Esophagus squamous epithelium (tissue), 5 donors: ENCODE measurements at places on chromosomes 2 and 18. TPM values are rescaled to one million over a fixed set of nuclear protein-coding genes. Genes with fewer than 3 reads are reported as not detected.
A peak's percentile ranks its signal among the peaks of the same experiment; 100 is the strongest.

- H3K36me3 ChIP-seq: no peaks in the 10 kb centered on the region
- no peaks in the 10 kb centered on the region for H3K27me3 ChIP-seq
- no peak for DNase-seq
- H3K27ac ChIP-seq: peak overlapping the region; percentile 94
Observed at GRCh38 chr2:61471905-61472805, 1.3 kb upstream of the USP34 start.

DNA sequence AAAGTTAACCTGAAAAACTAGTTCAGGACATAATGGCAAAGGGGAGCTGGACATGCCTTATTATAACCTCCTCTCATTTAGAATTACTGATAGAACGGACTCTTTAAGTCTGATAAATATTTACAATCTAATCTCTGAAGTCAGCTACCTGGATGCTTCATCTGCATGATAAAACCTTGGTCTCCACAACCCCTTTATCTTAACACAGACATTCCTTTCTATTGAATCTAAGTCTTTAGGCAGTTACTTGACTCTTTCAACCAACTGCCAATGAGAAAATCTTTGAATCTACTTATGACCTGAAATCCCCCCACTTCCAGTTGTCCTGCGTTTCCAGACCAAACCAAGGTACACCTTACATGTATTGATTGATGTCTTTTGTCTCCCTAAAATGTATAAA is 191.2 kb upstream of the LRRTM4 start:
- H3K27ac ChIP-seq: no peak overlapping the region
- H3K4me3 ChIP-seq: no peak overlapping the region
- H3K27me3 ChIP-seq: no peaks in the 10 kb centered on the region

- H3K27me3 ChIP-seq: no peaks in the 10 kb centered on the region
- no peaks in the 10 kb centered on the region for H3K36me3 ChIP-seq
- no peak overlapping the region for H3K27ac ChIP-seq
- H3K4me3 ChIP-seq: no peak overlapping the region
Observed at GRCh38 chr2:126834006-126834659, 64.6 kb upstream of the TEX51 start.

Gene ASB18
- total RNA-seq: not detected

DNA sequence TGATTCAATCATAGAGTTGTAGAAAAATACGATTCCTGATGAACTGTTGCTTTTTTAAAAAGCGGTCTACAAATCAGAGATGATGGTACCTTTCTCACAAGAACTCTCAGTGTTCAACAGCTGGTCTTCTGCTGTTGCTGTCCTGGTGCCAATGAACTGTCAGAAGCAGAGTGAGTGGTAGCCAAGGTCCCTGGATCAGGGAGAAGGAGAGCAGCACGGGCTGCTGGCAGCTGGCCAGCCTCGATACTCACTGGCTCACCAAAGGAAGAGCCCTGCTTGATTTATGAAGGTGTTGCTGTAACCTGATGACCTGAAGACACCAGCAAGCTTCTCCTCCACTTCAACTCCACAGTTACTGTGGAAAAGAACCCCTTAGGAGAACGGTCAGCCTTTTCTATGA is 300.8 kb upstream of the SOX11 start:
- H3K4me1 ChIP-seq: no peaks in the 10 kb centered on the region
- no peak overlapping the region for H3K4me3 ChIP-seq
- DNase-seq: no peak
- H3K27ac ChIP-seq: no peak overlapping the region

DNA sequence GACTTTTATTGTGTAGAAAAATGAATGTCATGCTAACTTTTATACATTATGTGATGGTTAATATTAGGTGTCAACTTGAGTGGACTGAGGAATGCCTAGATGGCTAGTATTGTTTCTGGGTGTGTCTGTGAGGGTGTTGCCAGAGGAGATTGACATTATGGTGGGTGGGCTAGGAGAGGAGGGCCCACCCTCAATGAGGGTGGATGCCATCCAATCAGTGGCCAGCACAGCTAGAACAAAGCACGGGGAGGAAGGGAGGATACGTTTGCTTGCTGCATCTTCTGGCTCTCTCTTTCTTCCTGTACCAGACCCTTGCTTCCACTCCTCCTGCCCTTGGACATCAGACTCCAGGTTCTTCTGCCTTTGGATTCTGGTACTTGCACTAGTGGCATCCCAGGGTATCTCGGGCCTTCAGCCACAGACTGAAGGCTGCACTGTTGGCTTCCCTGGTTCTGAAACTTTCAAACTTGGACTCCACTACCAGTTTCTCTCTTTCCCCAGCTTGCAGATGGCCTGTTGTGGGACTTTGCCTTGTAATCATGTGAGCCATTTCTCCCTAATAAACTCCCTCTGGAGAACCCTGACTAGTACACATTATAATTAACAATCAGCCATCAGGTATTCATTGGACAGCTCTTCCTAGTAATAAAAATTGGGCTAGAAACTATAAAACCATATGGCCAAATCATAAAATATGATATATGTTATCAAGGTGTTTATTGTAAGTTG is 31.7 kb upstream of the ZCCHC2 start:
- DNase-seq: no peak
- no peaks in the 10 kb centered on the region for H3K27me3 ChIP-seq
- no peak overlapping the region for H3K27ac ChIP-seq
- H3K36me3 ChIP-seq: no peaks in the 10 kb centered on the region
- no peak overlapping the region for H3K4me3 ChIP-seq

Gene NCOA1
- total RNA-seq: 31.6 TPM

- DNase-seq: no peak
- no peaks in the 10 kb centered on the region for H3K27me3 ChIP-seq
- no peaks in the 10 kb centered on the region for H3K36me3 ChIP-seq
- H3K27ac ChIP-seq: no peak overlapping the region
Observed at GRCh38 chr2:67994716-67995115, 68.1 kb downstream of the C1D start.

Gene DHRS9
- total RNA-seq: 13.2 TPM

DNA sequence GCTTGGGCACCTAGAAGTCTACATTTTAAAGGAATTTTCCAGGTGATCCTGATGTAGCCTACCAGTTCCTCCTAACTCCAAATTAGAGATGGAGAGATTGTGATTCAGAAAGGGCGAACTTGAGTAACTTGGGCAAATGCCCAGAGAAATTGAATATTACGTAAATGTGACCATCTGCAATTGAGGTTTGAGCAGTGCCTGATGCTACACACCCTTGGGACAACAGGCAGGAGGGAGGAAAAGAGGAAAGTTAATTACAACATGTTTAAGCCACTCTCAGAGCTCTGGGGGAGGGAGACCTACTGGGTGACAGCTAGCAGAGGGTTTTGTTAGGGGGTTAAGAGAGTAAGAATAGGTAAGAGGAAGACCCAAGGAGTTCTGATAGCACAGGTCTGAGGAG is 208.9 kb downstream of the LPIN1 start:
- no peak for DNase-seq
- no peak overlapping the region for H3K4me3 ChIP-seq
- peaks cover 10% of the 10 kb centered on the region for H3K27me3 ChIP-seq
- H3K27ac ChIP-seq: no peak overlapping the region

- no peak overlapping the region for H3K27ac ChIP-seq
- no peaks in the 10 kb centered on the region for H3K36me3 ChIP-seq
- H3K27me3 ChIP-seq: no peaks in the 10 kb centered on the region
- no peak overlapping the region for H3K4me3 ChIP-seq
Observed at GRCh38 chr18:2627821-2628276, 27.7 kb upstream of the SMCHD1 start.

GRCh38 chr2:179995741-179996515 is 11.2 kb downstream of the CWC22 start:
- H3K27ac ChIP-seq: no peak overlapping the region
- H3K27me3 ChIP-seq: no peaks in the 10 kb centered on the region
- no peak overlapping the region for H3K4me3 ChIP-seq
- H3K4me1 ChIP-seq: no peaks in the 10 kb centered on the region

DNA sequence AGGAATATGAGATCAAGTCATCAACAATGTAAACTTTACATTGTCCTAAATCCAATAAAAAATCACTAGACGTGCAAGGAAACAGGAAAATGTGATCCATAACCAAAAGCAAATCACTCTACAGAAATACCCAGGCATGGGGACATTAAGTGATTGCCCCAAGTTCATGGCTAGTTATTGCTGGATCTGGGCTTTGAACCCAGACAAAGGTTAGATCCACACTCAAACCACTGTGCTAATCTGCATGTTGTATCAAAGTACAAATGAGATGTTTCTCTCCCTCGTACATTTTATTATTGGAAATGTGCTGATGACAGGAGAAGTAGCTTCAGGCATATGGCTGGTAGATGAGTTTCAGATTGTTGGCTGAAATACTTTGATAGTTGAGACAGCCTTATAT is 2.7 kb upstream of the ARL5A start:
- H3K36me3 ChIP-seq: no peaks in the 10 kb centered on the region
- DNase-seq: no peak
- no peak overlapping the region for H3K4me3 ChIP-seq
- H3K27me3 ChIP-seq: no peaks in the 10 kb centered on the region

DNA sequence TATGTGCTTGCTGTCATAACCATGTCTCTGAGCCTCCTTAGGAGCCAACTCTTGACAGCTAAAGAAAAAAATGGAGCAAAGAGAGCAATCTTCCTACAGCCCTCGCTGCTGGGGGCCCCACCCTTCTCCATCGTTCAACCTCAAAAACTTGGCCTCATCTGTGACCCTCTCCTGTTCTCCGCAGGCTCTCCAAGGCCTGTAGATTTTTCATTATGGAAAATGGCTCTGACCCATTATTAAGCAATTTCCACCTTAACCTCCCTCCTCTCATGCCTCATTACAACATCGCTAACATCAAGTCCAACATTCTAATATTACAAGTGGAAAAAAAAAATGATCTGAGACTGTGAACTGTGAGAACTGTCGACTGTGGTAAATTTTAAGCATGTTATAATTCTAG is 98.7 kb downstream of the SLC8A1 start:
- H3K27ac ChIP-seq: peak overlapping the region; percentile 46
- H3K27me3 ChIP-seq: no peaks in the 10 kb centered on the region
- peaks cover 22% of the 10 kb centered on the region for H3K4me1 ChIP-seq
- no peak for DNase-seq

Gene LRRFIP1
- 84.9 TPM for total RNA-seq

GRCh38 chr18:42157420-42157819 is 202.4 kb downstream of the PIK3C3 start:
- no peaks in the 10 kb centered on the region for H3K36me3 ChIP-seq

GRCh38 chr2:203960811-203961210 is 24.2 kb downstream of the ICOS start:
- no peak for DNase-seq
- H3K4me1 ChIP-seq: no peaks in the 10 kb centered on the region
- H3K36me3 ChIP-seq: no peaks in the 10 kb centered on the region

Gene ALPP
- total RNA-seq: not detected

Gene RSAD2
- total RNA-seq: 0.15 TPM

- no peak overlapping the region for H3K4me3 ChIP-seq
- no peak overlapping the region for H3K27ac ChIP-seq
Observed at GRCh38 chr2:237818066-237818473, 19.5 kb downstream of the RBM44 start.

DNA sequence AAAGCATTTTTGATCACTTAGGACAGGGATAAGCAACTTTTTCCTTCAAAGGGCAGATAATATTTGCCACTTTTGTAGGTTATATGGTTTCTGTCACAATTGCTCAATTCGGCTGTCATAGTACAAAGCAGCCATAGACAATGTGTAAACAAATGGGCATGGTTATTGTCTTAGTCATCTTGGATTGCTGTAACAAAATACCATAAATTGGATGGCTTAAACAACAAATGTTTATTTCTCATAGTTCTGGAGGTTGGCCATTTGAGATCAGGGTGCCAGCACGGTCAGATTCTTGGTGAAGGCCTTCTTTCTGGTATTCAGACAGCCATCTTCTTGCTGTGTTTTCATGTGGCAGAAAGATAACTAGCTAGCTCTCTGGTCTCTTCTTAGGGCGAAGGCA is 91.2 kb downstream of the TAF4B start:
- no peak overlapping the region for H3K4me3 ChIP-seq
- H3K27ac ChIP-seq: no peak overlapping the region
- no peaks in the 10 kb centered on the region for H3K27me3 ChIP-seq
- no peaks in the 10 kb centered on the region for H3K36me3 ChIP-seq

Gene PPIL3
- total RNA-seq: 31.5 TPM

- peaks cover 8% of the 10 kb centered on the region for H3K4me1 ChIP-seq
- H3K27me3 ChIP-seq: no peaks in the 10 kb centered on the region
- H3K36me3 ChIP-seq: no peaks in the 10 kb centered on the region
- H3K4me3 ChIP-seq: peak overlapping the region; percentile 99
- DNase-seq: no peak
Observed at GRCh38 chr2:39435741-39436591, 1.1 kb downstream of the MAP4K3 start.

Gene FAM228A
- total RNA-seq: not detected

DNA sequence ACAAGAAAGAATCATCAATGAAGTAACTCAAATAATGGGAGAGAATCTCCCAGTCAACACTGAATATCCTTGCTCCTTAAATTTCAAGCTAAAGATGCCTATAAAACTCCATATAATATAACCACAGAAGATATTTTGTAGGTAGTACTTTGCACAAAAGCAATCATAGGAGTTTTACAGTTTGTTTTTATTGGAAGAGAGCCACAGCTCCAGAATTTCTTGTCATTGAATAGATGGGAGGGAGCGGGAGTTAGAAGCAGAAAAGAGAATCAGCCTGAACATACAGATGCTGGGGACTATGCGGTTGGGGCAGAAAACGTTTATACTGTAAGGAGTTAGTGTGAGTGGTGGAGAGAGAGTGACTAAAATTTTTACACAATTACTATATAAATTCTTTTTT is 18.3 kb upstream of the SMAD4 start:
- H3K36me3 ChIP-seq: no peaks in the 10 kb centered on the region
- no peak overlapping the region for H3K27ac ChIP-seq
- no peak overlapping the region for H3K4me3 ChIP-seq
- H3K4me1 ChIP-seq: no peaks in the 10 kb centered on the region
- no peak for DNase-seq

Gene TWSG1
- total RNA-seq: 10.7 TPM

Gene FHOD3
- 5.7 TPM for total RNA-seq

DNA sequence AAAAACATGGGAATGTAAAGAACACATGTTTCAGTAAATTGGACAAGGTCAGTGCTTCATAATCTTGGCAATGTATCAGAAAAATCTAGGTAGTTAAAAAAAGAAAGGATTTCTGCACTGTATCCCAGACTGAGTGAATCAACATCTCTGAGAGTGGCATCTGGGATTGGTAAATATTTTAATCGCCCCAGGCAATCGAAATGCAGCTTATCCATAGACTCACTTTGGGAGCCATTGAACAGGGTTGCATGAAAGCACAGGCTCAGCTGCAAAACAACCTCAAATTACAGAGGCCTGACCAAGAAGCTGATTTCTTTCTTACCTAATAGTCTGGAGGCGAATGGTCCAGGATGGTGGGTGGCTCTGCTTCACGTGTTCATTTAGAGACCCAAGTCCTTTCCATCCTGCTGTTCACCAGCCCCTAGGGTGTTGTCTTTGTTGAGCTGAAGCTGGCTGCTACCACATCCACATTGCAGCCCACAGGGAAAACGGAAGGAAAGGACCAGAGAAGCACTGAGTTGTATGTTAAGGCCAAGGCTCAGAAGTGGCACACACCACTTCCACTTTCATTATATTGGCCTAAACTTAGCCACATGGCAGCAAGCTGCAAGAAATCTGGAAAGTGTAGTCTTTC is 59.0 kb downstream of the MOGAT1 start:
- H3K4me1 ChIP-seq: peaks cover 5% of the 10 kb centered on the region
- DNase-seq: no peak
- H3K4me3 ChIP-seq: no peak overlapping the region
- no peaks in the 10 kb centered on the region for H3K27me3 ChIP-seq
- no peak overlapping the region for H3K27ac ChIP-seq

Gene UGT1A3
- total RNA-seq: 3.7 TPM

- no peak overlapping the region for H3K4me3 ChIP-seq
- no peak for DNase-seq
- no peak overlapping the region for H3K27ac ChIP-seq
- H3K36me3 ChIP-seq: no peaks in the 10 kb centered on the region
Observed at GRCh38 chr18:8745355-8746014, 40.1 kb downstream of the MTCL1 start.
